ENCODE measurements at places on chromosomes 7 and 10.

GRCh38 chr7:99188221-99188620 lies 19.7 kb downstream of the KPNA7 start:
- no peak for DNase-seq

- DNase-seq = peak; percentile 27
Observed at GRCh38 chr10:78549140-78549935, 515.7 kb downstream of the RPS24 start.

- peak; percentile 85 for DNase-seq
Observed at GRCh38 chr7:105782391-105783042, 93.9 kb downstream of the ATXN7L1 start.

DNA sequence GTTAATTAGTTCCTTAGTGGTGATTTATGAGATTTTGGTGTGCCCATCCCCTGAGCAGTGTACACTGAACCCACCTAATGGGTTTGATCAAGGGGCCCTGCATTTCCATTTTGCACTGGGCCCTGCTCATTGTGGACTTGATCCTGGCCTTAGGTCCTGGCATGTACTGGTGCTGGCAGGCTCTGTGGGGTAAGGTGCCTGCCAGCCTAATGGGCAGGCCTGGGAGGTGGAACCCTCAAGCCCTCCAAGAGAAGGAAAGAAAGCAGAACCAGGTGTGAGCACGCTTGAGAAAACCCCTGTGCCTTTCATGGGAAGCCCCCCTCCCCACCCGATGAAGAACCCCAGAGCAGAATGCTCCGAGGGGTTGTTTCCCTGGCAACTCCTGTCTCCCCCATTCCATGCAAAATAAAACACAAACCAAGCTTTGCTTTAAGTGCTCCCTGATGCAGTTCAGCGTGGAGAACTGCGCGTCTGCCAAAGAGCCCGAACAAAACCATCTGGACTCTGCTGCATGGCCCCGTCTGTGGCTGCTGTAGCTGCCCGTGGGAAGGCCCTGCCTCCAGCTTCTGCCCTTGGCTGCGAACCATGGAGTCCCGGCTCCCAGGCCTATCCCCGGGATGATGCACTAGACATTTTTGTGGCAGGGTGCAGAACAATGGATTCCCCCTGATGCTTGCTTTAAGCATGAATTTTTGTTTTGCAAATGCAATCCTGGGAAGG lies 123.3 kb downstream of the PRPF18 start:
- no peak for DNase-seq
